Renal cortical epithelial cell (primary cell): ENCODE measurements at places on chromosomes 1 and 21.

DNA sequence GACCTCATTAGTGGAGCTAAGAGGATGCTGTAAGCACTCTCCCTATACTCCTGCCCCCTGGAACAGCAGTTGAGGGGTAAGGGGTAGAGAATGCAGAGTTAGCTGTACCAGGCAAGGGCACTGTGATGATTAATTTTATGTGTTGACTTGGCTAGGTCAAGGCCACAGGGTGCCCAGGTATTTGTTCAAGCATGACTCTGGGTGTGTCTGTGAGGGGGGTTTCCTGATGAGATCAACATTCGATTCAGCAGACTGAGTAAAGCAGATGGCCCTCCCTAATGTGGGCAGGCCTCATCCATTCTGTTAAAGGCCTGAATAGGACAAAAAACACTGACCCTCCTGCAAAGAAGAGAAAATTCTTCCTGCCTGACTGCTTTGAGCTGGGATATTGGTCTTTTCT, 110.8 kb downstream of the KCND3 start:
- DNase-seq = no peak

- DNase-seq = no peak
Observed at GRCh38 chr1:43655953-43656352, 6.0 kb downstream of the KDM4A start.

DNA sequence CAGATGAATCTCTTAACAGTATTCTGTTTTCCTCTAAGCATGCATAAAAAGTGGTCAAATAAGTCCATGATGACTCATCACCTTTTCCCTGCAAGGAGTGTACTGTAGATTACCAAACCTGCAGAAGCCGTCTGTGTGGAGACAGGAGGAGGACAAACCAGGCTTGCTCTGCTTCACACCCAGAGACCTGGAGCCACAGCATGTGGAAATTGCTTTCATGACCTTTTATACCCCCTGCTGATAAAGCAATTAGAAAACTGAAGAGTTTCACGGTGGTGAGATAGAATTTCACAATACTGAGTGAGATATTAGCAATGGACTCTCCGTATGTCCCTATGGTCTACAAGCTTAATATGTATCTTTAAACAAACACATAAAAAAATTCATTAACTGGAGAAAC, 9.4 kb downstream of the CORT start:
- DNase-seq = peak; percentile 98

DNA sequence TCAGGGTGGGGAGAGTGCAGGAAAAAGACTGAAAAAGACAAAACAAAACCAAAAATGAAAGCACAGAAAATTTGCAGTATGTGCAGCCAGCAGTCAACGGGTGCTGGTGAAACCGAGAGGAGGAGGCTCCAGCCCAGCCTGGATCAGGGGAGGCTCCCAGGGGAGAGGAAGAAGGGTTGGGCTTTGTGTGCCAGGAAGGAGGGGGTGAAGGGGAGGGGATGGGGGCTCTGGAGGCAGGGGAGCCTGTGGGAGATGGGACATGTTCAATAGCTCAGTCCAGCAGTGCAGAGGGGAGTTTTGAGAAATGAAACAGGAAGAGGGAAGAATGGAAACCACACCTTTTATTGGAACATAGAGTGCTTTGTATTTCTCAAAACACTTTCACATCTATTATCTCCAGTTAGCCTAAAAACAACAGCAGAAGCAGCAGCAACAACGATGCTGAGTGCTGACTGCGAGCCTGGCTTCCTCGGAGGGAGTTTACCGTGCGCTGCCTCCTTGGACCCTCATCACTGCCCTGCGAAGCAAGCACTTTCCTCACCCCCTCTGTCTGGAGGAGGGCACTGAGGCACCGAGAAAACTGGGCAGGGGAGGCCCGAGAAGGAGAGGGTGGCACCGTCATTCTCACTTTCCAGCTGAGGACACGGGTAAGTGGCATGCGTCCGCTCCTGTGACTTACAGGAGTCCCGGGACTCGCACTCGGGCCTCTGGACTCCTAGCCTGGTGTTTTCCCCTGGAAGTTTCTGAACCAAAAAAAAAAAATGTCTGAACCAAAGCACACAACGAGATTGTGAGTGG, 62.9 kb downstream of the MDM4 start:
- DNase-seq = no peak

DNA sequence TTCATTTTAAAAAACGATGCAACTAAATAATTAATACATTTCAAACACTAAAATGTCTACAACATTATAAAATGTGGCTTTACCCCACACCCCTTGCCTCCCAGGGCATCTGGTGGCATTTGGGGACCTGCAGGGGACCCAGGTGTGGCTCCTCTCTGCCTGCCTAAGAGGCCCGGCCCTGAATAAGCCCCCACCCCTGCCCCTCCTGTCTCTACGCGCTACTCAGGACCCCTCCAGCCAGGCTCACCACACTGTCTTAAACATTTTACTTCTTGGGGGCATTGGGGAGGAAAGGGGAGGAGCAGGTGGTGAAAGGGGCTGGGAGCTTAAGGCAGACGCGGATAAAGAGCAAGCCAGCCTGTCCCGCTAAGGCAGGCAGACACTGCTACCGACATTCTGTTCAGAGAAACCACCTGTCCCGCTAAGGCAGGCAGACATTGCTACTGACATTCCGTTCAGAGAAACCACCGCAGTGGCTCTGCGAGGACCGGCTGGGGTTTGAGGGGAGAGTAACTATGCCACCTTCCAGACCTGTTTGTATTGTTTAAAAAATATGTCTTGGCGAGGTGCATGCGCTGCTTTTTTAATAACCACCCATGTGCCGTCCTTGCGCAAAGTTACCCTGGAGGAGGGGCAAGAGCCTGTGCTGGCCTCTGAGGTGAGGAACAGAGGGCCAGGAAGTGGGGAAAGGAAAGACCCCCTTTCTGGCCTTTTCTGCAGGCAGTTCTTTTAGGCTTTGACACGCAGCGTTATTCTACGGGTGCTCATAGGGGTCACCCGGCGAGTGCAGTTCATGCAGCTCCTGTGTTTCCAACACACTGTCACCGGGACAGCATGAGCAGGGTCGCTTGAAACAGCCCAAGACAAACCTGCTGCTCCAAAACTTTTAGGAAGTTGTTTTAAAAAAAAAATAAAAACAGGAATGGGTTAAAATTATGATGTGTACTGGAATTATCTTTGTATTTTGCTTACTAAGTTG, 51.3 kb upstream of the RIPK4 start:
- DNase-seq = no peak

DNA sequence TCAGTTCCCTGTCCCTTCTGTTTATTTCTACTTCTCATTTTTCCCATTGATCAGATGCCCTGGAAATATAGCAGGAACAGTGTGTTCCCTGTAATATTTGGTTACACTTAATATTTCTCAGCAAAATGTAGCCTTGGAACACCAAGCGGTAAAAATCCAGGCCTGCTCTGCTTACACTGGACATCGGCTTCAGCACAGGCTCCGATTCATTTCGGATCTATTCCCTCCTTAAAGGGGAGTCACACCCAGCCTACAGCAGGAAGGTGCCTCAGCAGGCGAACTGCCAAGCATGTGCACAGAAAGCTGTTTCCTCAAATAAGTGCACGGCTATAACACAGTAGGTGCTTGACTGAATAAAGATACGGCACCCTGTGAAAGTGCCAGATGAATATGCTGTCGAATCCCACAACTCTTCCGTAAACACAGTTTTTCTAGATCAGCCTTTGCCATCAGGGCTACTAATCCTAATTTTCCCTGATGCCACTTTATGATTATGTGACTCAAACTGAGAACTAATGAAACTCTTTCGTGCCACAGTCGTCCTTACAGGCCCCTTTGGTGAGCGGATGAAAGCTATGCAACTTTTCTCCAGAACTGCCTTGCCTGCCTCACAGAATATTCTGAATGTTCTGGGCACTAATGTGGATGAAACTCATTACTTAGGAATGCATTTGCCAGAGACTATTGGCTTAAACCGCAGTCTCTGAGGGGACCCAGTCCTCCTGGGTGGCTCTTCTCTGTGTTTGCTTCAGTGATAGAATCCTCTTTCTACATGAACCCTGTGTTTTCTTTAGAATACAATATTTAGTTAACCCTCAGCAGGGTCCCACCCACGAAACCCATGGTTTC, 275.5 kb upstream of the RUNX1 start:
- peak; percentile 71 for DNase-seq

- DNase-seq = no peak
Observed at GRCh38 chr1:115744646-115745275, 23.8 kb downstream of the CASQ2 start.

GRCh38 chr21:33561373-33561772, 18.5 kb downstream of the SON start:
- DNase-seq = no peak

DNA sequence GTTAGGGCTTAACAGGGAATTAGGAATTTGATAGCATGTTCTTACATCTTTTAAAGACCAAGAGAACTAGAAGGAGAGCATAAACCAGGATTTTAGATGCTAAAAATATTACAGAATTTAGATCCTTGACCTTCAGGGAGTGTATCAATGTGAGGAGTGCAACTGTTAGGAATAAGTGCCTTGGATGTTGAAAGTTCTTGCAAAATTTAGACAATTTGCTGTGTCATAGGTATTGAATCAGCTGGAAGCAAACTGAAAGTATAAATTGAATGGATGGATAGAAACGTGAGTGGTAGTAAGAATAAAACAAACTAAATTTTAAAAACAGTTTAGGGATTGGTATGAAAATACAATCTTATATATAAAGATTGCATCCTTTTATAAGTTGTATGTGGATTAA, 27.7 kb downstream of the PPP1R12B start:
- peak; percentile 5 for DNase-seq

DNA sequence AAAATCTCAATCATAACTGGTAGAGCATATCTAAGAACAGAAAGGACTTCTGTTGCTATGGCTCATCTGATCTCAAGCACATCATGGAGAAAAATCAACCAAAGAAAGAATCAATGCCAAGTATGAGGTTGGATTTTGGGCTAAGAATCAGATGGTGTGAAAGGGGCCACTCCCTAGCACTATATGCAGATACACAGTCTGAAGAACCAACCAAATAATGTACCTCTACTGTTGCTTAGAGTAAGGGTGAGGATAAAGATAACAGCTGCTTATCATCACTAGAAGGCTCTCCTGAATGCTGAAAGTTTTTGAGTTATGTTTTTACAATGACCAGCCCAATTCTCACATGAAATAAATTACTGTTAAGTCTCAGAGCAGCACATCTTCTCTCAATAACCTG, 35.6 kb downstream of the ST7L start:
- DNase-seq = no peak

DNA sequence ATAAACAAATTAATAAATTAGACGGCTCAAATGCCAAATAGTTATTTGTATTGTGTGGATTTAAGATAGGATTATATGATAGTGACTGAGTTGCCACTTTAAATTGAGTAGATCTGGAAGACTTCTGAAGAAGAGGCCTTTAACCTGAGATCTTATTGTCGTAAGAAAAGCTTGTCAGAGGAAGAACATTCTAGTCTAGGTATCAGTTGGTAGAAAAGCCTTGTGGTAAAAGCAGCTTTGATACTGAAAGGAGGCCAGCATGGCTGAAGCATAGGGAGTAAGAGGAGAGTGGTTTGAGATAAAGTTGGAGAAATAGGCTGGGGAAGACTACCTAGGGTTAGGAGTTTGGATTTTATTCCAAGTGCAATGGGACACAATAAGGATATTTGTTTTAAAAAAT, 29.1 kb downstream of the SLC30A7 start:
- DNase-seq = no peak

DNA sequence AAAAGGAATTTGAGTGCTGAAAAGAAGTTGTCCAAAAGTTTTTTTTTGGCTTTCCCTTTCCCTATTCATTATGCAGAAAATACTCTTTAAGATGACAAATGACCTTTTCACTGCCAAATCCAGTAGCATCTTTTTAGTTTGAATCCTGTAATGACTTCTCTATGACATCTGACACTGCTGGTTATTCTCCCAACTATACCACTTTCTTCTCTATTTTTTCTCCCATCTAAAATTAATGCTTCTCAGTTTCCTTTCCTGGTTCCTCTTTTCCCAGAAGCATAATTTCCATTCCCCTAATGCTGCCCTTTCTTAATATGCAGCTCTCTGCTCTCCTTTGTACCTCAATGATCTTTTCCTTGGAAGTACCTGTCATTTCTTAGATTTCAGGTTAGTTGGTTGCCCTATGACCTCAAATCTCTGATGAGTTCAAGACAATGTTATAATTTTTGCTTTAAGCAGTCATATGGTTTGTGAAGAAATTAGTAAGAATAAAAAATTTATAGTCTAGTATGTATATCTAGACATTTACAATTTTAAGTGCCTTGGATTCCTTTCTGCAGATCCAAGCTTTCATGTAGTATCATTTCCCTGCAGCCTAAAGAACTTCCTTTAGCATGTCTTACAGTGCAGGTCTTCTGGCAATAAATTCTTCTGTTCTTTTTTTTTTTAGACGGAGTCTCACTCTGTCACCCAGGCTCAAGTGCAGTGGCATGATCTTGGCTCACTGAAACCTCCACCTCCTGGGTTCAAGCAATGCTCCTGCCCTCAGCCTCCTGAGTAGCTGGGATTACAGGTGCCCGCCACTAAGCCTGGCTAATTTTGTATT, 150.8 kb downstream of the CDC42BPA start:
- no peak for DNase-seq
